Left lung (tissue), 14 donors: ENCODE measurements at places on chromosomes 4 and X. TPM values are rescaled to one million over a fixed set of nuclear protein-coding genes. Genes with fewer than 3 reads are reported as not detected.

Gene TXK
- 3.0 TPM for total RNA-seq

Gene SGMS2
- 88.8 TPM for total RNA-seq

GRCh38 chr4:26458157-26458561 lies 32.1 kb downstream of the CCKAR start:
- no peak for DNase-seq

DNA sequence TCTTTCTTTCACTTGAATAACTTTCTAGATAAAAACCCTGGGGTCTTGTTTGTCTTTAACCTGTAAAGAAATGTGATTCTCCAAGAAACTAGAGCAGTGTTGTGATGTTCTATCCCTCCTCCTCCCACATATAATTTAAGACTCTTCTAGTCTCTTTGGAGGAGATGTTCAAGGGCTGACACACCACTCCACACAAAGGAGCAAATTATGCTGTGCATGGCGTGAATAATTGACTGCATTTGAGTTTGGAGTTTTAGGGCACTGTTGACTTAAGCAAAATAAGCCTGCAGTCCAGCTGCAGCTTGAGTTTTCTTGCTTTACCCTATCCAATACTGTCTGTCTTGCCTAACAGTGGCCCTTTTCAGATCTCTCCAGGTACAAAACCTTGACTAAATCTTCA lies 119.7 kb downstream of the CHRDL1 start:
- no peak for DNase-seq

DNA sequence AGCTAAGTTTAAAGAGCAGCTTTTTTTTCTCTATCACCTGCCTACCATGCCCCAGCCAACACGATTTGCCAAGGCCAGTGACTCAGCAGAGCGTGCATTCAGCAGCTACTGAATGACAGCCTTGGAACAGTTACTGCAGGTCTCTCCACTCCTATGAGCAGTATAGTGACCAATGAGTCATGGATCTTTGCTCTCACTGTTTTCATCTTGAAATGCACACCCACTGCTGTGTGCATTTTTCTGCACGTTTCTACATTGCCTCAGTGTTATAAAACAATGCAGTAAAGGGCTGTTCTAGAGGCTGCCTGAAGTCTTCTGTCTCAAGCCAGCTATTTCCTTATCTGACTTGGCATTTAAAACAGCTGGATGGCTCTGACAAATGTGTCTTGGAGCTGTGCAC lies 66.0 kb upstream of the C4orf54 start:
- DNase-seq, result peak; percentile 12

DNA sequence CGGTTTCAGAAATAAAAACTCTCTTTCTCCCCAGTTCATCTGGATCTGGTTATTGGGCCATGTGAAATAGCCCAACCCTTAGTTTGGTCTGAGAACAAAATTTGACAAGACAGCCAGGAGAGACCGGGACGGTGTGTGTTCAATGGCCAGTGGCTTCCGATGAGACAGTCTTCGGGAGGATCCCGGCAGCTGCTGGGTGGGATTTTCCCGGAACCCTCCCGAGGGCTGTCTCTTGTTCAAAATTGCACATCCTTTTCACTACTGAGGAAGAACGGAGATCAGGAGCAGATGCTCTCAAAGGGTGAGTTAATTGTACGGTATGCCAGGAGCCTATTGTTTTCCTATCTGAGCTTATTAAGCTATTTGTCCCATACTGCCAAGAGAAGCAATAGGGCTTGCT lies 166.5 kb downstream of the PRR32 start:
- no peak for DNase-seq
